ENCODE measurements at places on chromosomes 1 and 21.

DNA sequence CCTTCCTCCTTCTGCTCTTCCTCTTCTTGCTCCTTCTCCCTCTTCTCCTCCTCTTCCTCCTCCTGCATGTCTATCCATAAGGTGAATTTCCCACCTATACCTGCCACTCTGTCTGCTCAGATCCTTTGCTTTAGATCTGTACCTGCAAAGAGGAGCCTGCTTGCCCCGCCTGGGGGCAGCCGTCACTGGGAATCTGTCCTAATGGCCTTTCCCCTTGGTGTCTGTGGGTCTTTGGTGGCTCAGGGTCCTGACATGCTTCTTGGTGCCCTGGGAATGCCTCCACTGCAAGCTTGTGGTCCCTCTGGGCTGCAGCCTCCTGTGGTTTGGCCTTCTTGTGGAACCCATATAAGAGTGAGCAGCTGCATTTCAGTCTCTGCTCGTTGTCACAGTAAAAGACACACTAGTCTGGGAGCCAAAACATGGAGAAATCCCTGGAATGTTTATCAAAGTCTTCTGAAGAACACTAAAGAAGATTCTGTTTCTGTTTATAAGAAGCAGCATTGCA, 79.5 kb upstream of the CSF3R start:
- DNase-seq: no peak

DNA sequence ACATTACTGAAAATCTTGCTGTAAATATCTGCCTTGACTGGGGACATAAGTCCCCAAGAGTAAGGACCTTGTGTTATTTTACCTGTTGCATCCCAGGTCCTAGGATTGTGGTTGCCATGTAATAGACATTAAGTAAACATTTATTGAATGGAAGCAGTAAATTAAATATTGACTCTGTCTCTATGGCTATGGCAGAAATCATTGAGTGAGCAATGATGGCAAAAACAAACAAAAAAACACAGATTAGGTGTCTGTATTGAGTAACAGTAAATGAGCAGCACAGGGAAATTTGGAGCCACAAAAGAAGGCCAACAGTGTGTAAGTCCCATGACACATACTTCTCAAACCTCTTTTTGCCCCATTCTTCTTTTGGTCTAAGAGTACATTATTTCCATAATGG, 240.4 kb downstream of the NFIA start:
- DNase-seq: no peak

GRCh38 chr1:150508982-150509381, 1.1 kb downstream of the ECM1 start:
- DNase-seq: no peak

DNA sequence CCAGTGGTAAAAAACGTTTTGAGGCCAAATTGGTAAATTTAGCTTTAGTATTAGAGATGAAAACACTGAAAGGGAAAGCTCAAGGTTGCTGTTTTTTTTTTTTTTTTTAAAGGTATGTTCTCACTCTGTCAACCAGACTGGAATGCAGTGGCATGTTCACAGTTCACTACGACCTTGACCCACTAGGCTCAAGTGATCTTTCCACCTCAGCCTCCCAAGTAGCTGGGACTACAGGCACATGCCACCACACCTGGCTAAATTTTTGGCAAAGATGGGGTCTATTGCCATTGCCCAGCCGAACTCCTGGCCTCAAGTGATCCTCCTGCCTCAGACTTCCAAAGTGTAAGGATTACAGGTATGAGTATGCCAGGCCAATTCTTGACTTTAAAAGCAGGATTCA, 18.9 kb downstream of the LRIF1 start:
- DNase-seq: no peak

GRCh38 chr1:57258557-57259325, 165.1 kb downstream of the DAB1 start:
- no peak for DNase-seq

GRCh38 chr1:234985516-234986294, 142.9 kb downstream of the TOMM20 start:
- no peak for DNase-seq

- no peak for DNase-seq
Observed at GRCh38 chr1:25807480-25808390, 7.7 kb downstream of the SELENON start.

- no peak for DNase-seq
Observed at GRCh38 chr1:18974606-18975005, 18.1 kb upstream of the IFFO2 start.

DNA sequence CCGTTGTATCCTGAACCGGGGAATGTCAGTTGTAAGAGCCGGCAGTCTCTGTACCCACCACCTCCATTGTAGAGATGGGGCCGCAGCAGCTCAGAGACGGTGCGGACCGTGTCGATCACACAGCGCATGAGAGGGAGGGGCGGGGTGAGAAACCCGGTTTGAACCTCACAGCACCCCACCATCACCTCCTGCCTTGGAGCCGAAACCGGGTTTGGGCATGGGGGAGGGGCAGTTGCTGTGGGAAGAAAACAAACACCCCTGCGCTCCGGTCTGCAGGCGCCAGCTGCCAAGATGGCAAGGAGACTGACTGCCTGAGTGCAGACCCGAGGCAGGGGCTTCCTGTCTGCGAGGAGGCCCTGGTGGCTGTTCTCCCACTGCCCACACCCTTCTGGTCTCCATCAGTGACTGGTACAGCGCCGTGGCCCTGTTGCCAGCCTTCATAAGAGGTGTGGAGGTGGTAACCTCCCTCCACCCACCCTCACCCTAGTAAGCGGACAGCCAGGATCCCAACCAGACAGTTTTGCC, 69.2 kb upstream of the SSBP3 start:
- no peak for DNase-seq

DNA sequence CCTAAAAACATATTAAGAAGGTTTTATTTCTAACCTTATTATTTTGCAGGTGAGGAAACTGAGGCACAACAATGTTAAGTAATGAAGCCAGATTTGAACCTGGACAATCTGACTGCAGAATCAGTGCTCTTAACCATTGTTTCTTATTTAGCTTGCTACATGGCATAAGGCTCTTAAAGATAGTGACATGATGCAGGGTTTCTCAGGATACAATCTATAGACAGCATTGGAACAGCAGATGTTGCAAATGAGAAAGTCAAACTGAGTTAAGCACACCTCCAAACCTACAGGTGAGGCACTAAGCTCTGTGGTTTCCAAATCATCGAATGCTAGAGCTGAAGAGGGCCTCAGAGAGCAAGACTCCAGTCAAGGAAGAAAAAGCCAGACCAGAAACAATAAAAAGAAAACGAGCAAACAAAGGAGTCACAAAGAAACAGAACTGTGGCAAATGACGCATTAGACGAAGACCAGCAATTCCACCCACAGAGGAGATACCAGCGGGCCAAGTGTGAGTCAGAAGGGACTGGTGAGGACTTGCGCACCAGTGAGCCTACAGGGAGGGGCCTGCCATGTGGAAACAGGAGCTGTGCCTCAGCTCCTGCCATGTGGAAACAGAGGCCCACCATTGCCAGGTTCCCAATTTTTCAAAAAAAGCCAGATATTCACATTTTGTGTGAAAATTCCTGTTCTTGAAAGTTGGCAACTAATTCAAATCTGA, 14.4 kb downstream of the CD58 start:
- peak; percentile 30 for DNase-seq

- no peak for DNase-seq
Observed at GRCh38 chr1:4696161-4696745, 41.8 kb downstream of the AJAP1 start.

GRCh38 chr1:119314001-119314796, 54.4 kb upstream of the HAO2 start:
- no peak for DNase-seq

DNA sequence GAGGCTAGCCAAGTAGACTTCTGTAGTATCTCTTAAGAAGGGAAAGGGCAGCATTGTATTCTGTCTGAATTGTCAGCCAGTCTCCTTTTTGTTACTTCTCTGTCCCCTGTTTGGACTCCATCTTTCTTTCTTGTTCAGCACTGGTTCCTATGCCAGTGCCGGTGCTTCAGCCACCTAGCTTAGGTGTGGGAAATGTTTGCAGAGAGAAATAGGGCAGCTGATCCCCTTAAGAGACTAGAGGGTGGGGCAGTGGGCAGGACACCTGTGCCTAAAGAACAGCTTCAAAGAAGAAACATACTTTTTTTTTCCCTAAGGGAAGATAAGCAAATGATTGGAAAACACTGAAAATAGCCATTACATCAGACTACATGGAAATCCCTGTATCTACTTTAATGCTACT, 113.0 kb downstream of the POU2F1 start:
- no peak for DNase-seq

GRCh38 chr1:156684227-156684782, 7.1 kb upstream of the NES start:
- no peak for DNase-seq

DNA sequence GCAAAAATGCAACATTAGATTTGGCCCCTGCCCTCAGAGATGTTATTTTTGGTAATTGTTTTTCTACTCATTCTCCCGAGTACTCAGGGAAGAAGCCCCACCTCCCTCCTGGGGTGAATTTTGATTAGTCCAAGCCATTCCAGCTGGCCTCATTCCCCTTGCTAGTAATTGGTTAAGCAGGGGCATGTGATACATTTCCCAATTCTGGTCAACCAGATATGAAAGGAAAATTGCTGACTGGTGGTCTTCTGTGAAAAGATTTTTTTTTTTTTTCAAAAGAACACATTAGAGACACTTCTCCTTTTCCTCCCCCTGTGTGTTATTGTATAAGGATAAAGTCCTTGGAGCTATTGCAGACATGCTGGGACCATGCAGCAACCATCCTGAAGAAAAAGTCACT, 71.1 kb upstream of the AKT3 start:
- DNase-seq: no peak

- no peak for DNase-seq
Observed at GRCh38 chr1:219875860-219876259, 52.5 kb downstream of the SLC30A10 start.

DNA sequence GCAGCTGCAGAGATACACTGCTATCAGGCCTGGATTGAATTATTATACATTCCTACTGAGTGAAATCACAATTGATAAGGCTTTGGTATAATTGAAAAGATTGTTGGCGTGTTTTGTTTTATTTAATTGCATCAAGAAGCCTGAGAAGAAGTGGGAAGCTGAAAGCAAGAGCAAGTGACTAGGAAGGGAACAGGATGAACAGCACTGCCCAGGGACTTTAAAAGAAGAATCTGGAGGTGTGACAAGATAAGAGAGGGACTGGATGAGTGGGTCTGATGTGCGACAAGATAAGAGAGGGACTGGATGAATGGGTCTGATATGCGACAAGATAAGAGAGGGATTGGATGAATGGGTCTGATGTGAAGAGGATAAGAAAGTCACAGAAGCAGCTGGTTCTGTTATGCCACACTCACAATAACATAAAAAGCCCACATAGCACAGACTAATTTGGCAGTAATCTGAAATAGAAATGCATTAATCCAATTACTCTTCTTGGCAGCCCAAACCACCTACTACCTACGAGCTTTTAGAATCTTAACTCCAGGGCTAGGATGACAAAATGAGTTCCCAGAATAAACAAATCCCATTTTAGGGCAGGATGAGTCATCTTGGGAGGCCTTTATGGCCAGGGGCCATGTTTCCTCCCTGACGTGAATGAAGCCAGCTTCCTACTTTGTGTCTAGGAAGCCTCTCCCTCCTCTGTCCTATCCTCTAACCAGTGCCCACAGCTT, 129.7 kb downstream of the DUSP10 start:
- no peak for DNase-seq

DNA sequence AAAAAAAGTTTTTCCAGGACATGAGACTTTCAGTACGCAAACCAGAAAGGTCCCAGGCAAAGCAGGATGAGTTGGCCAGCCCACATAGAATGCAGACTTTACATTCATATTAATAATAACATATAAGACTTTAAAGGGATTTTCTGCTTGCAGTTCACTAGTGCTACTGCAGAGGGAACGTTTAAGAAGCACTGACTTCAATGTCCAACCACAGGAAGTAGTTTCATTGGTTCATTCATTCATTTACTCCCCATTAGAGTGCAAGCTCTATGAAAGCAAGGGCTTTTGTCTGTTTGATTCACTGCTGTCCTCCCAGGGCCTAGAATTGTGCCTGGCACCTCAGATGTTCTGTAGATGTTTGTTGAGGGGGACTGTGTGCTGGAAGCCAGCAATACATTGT, 11.8 kb upstream of the SERINC2 start:
- DNase-seq: no peak

Measured in MM.1S (cell line).